ENCODE measurements at places on chromosomes 2 and 18. TPM values are rescaled to one million over a fixed set of nuclear protein-coding genes. Genes with fewer than 3 reads are reported as not detected.

DNA sequence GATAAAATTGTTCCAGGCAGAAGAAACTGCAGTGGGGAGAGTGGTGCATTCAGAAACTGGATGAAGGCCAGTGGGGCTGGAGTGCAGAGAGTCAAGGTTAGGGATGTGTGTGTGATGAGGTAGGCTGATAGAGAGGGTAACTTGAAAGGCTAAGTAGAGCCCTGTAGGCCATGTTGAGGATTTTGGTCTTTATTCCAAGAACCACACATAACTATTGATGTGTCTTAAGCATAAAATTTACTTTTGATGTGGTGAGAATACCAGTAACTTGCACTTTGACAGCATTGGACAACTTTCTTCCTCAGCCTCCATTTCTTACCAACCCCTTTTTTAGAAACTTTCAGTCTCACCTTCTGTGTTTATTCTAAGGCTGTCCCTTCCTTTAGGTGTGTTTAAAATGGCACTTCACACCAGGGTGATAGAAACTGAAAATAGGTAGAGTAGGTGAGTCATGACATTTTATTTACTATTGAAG lies 22.6 kb downstream of the MTX2 start:
- DNase-seq = no peak

The ARHGAP15 gene
- 91.4 TPM for total RNA-seq

The PRSS56 gene
- total RNA-seq = not detected

GRCh38 chr18:24923138-24923537 lies 428.8 kb downstream of the ZNF521 start:
- no peak for DNase-seq

DNA sequence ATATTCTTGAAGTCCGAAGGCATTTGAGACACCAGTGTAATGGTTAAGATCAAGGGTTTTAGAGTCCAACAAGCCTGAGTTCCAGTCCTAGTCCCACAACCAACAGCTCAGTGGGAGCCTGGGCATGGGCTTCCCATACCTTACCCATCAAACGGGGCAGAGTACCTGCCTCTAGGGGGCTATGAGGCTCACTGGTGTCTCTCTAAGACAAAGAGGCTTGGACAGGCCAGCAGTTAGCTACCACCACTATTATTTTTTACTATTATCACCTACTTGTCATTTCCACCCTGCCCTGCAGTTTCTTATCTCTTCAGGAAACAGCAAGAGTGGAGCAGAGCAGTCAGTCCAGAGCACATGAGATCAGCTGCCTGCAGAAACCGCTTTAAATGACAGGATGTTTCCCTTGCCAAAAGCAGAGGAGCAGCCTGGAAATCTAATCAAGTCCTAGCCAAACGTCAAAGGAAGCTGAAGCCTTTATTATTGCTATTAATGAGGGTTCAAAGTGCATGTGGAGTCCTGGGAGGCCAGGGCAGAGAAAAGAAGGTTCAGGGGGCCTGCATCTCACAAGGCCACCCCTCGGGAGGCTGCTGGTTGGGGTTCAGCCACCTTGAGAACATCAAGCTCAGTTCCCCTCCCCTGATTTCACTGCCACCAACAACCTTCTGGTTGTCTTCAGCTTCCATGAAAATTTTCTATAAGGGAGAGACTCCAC lies 66.6 kb downstream of the STPG4 start:
- no peak for DNase-seq

DNA sequence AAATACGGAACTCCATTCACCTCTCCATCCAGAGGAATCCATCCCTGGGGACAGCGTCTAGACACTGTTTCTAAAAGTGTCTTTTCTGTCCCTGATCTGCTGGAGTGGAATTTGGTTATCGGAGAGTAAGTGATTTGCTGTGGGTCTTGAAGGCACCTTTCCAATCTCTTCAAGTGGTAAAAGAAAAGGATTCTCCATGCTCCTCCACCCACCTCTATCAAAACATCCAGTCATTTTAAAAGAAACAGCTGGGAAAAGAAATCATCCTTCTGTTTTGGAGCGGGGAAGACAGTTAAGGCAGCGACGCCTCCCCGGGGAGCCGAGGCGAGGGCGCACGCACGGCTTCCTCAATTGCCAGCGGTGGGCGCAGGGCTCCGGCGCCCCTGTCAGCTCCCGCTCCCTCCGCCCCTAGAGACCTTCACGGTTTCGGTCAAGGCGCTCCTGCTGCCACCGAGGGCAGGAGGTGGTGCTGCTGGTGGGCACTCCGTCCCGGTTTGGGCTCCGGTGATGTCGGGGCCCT lies 547 bp downstream of the SLC35F5 start:
- DNase-seq = no peak

The FER1L5 gene
- total RNA-seq = not detected

GRCh38 chr18:7872569-7872968 lies 305.5 kb downstream of the PTPRM start:
- no peak for DNase-seq

- DNase-seq = no peak
Measured at GRCh38 chr2:1778566-1778965, 34.3 kb upstream of the PXDN start.

DNA sequence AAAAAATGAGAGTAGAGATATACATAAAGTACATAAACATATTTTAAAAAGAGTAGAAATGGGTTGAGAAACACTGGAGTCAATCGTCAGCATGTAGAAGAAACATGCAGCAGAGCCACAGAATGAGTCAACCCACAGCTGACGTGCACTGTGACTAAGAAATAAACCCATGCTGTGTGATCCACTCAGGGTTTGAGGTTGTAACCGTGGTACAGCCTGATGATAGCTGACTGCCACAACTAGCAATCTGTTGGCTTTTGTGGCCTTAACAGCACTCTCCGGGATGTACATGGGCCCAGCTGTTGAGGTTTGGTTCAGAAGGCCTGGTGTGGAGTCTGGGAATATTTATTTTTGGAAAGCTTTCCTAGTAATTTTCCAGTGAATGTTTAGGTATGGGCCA lies 554.4 kb upstream of the MEX3C start:
- no peak for DNase-seq

DNA sequence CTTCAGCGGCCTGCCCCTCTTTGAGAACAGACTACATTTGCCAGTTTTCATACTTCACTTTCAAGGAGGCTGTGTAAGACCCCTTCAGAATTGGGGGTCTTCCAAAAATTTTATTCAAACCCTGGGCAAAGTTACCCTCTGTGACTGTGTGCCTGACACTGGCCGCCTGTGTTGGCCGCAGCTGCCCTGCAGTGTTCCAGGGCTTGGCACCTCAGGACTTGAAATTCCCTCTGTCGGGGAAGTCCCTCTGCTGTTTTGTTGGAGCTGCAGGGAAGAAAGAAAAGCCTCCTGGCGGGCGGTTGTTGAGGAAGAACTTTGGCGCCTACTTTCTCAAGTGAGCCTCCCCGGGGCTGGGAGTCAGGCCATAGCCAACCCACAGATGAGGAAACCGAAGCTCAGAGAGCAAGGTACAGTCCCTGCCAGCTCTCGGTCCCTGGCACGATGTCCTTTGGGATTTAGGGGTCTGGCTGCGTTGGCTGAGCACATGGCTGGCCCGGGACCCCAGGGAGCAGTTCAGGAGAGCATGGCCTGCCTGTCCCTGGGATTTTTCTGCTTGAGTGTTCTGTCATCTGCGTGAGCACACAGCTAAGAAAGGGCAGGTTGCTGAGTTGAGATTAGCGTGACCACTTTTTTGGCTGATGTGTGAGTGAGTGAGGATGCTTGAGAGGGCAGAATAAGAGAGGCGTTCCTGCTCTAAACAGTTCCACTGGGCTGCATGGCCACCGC lies 17.9 kb upstream of the ASB1 start:
- DNase-seq = no peak

The ABCG8 gene
- total RNA-seq = not detected

DNA sequence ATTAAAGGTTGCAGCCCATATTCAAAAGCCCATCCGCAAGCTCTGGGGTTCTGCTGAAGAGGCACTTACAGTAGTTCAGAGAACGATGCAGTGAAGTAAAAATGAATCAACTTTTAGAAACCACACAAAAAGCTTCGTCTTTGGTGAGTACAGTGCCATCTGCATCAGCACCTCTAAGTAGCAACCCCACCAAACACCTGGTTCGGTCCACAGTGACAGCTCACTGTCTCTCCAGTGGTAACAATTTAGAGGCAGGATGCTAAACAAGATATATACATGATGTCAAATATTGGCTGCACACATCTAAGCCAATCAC lies 275.4 kb upstream of the TCF4 start:
- DNase-seq = no peak

- no peak for DNase-seq
Measured at GRCh38 chr18:79223431-79223830, 154.2 kb downstream of the ATP9B start.

- no peak for DNase-seq
Measured at GRCh38 chr2:73704285-73704684, 32.9 kb downstream of the TPRKB start.

The ERBB4 gene
- not detected for total RNA-seq

The SRD5A2 gene
- total RNA-seq = not detected

GRCh38 chr2:111030260-111030891 lies 90.3 kb upstream of the BCL2L11 start:
- DNase-seq = no peak

DNA sequence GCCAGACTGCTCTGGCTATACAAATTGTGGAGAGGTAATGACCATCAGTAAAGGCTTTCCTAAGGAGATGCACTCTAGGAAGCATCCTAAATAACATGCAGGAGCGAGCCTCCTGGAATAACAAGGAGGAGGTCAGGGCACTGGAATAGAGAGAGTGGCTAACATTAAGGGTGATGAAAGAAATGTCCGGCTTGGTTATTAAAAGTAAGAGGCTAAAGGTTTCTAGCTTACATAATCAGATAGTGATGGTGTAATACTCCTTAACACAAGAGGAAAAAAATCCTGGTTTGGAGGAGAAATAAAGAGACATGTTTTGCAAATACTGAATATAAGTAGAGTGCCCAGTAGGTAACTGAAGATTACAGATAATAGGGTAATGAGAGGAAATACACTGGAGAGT lies 365.7 kb downstream of the ZEB2 start:
- no peak for DNase-seq

DNA sequence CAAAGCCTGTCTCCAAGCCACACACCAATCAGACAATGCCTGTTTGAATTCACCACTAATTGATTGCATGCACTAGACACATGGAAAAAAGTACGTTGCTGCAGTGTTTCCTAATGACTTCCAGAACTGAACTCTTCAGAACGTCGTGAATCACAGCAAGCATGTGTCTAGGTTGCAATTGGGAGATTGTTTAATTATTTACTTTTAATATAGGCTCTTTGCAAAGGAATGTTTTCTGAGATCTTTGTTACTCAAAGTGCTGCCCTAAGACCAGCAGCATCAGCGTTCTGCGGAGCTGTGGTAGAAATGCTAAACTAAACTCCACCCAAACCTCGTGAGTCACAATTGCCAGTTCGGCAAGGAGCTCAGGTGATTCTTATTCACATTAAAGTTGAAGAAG lies 52.7 kb upstream of the CCDC68 start:
- DNase-seq = no peak

DNA sequence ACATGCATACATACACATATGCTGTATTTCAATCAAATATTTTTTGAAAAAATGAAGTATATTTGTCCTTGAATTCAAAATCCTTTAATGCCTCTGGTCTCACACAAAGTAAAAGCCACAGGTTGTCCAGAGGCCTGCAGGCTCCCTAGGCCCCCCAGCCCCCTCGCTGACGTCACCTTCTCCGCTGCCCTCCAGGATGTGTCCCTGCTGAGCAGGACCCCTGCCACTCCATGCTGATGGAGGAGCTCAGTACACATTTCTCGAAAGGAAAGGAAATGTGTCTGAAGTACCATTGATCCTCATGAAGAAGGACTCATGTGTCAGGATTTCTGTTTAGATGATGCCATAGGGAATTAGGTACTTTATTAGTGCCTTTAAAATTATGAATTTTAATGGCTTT lies 212.1 kb downstream of the LDLRAD4 start:
- DNase-seq = no peak

The ZNF892 gene
- 3.9 TPM for total RNA-seq

DNA sequence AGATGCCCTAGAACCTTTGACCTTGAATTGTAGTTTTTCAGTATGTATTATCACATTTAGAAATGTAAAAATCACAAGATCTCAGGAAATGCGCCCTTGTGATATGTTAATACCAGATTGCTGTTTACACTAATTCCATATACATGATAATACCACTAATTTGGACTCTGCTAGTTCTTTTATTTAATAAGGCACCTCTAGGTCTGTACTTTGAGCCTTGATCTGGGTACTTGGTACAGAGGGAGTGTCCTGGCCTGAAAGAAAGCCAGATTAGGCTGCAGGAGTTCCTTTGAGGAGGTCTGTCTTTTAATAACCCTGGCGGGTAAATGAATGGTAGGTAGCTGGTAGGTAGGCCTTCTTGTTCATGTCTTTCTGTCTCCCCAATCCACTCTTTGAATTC lies 26.3 kb downstream of the PLEKHA3 start:
- DNase-seq = no peak

- DNase-seq = no peak
Measured at GRCh38 chr2:223884399-223884798, 47.0 kb upstream of the AP1S3 start.

DNA sequence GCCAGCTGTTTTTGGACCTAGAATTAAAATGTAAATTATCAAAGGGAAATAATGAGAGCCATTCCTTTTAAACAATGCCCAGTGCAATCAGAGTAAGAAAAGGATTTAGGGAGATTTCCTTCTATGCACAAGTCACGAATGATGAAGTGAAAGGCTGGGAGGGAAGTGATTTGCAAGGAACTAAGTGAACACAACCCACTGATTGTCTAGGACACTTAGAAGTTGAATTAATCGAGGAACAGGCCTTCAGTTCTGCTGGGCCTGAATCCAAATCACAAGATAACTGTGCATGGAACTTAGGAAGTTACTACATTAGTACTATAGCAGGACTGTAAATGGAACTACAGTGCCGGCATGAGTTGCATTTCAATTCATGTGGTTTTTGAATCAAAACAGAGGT lies 17.7 kb downstream of the MAP2 start:
- DNase-seq = no peak

- DNase-seq = no peak
Measured at GRCh38 chr2:24568551-24568950, 77.5 kb downstream of the NCOA1 start.

DNA sequence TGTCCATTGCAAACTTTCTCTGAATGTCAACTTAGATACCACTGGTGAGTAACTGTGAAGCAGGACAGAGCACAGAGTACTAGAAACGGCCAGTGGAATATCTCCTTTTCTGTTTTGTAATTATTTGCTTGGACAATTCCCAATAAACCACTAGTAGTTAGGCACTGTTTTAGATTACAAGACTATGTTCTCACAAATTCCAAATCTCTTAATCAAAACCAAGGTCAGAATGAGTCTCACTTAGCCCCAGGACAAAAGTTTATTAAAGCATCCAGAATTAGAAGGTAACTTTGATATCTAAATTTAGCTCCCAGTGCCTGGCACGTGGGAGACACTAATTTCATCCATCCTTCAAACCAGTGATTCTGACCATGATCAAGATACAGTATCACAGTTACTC lies 89.0 kb downstream of the ZNF521 start:
- no peak for DNase-seq

DNA sequence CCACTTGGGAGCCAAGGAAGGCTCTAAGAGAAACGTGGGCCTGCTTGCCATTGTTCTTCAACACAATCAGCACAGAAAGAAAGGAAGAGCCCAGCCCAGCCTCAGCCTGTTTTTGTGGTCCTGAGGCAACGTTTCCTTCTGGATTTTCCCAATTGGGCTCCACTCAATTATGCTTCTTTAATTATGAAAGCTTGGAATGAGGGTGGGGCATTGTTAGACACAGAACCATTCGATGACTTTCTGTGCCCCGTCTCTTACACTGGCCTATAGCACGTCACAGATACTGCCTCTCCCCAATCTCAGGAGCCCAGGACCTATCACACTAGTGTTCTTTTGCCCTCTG lies 207.4 kb downstream of the ZFP36L2 start:
- DNase-seq = no peak
